ENCODE measurements at places on chromosomes 7 and 10. TPM values are rescaled to one million over a fixed set of nuclear protein-coding genes. Genes with fewer than 3 reads are reported as not detected.

The LIPJ gene
- 4.1 TPM for total RNA-seq

The EGR2 gene
- 11.8 TPM for total RNA-seq

The SAMD9L gene
- total RNA-seq = 20.0 TPM

The MCM10 gene
- 1.2 TPM for total RNA-seq

The CALN1 gene
- total RNA-seq = 1.2 TPM

The DYNC1I1 gene
- 2.9 TPM for total RNA-seq

The AEBP1 gene
- total RNA-seq = 77.0 TPM

The CTNNA3 gene
- 32.7 TPM for total RNA-seq

The NODAL gene
- total RNA-seq = 4.6 TPM

The KCP gene
- total RNA-seq = 1.4 TPM

The GSAP gene
- 9.9 TPM for total RNA-seq

The STRIP2 gene
- 0.96 TPM for total RNA-seq

The AHCYL2 gene
- total RNA-seq = 6.7 TPM

The ANXA8 gene
- 32.5 TPM for total RNA-seq

The XRCC2 gene
- total RNA-seq = 2.2 TPM

The RAMP3 gene
- total RNA-seq = 3.1 TPM

The SFTPA1 gene
- total RNA-seq = 0.48 TPM

The KIF11 gene
- 4.1 TPM for total RNA-seq

The HGF gene
- total RNA-seq = 57.1 TPM

The MNX1 gene
- total RNA-seq = 3.4 TPM

The MEOX2 gene
- 6.5 TPM for total RNA-seq

The CALY gene
- not detected for total RNA-seq

The WIPF3 gene
- total RNA-seq = 7.5 TPM

The BHLHA15 gene
- total RNA-seq = not detected

The KEL gene
- not detected for total RNA-seq

The FAM24A gene
- total RNA-seq = not detected

The LGI1 gene
- total RNA-seq = 9.4 TPM

The ANKIB1 gene
- total RNA-seq = 57.3 TPM

The LRRC18 gene
- 0.48 TPM for total RNA-seq

The SPDYE16 gene
- total RNA-seq = 3.6 TPM

The NACAD gene
- total RNA-seq = 1.4 TPM

The SPDYE5 gene
- 4.8 TPM for total RNA-seq

The PNLIP gene
- 0.72 TPM for total RNA-seq

The ACTR3C gene
- total RNA-seq = 2.4 TPM

The ICA1 gene
- 4.3 TPM for total RNA-seq

The SCART1 gene
- 2.9 TPM for total RNA-seq

The HOXA7 gene
- total RNA-seq = 0.72 TPM

The CDH23 gene
- total RNA-seq = 7.0 TPM

The HTR7 gene
- 6.0 TPM for total RNA-seq

The ANKRD1 gene
- 10.4 TPM for total RNA-seq

The GDF2 gene
- 1.7 TPM for total RNA-seq

The OPN1SW gene
- total RNA-seq = not detected

The MMD2 gene
- total RNA-seq = 0.24 TPM

The TMEM213 gene
- total RNA-seq = 4.6 TPM

The WDR86 gene
- 34.7 TPM for total RNA-seq

The CADPS2 gene
- 12.0 TPM for total RNA-seq

The PLXNA4 gene
- 34.9 TPM for total RNA-seq

The AQP1 gene
- 121 TPM for total RNA-seq

The DDX50 gene
- total RNA-seq = 63.1 TPM

The TMEM236 gene
- total RNA-seq = 1.2 TPM

The FXYD4 gene
- not detected for total RNA-seq

The CPEB3 gene
- 6.3 TPM for total RNA-seq

The ZNF853 gene
- 21.9 TPM for total RNA-seq

The GPR15LG gene
- 5.1 TPM for total RNA-seq

The SCIN gene
- 3.6 TPM for total RNA-seq

The FGF8 gene
- 3.4 TPM for total RNA-seq

The FAM107B gene
- total RNA-seq = 27.4 TPM

The SEMA4G gene
- total RNA-seq = 0.24 TPM

The SNX13 gene
- total RNA-seq = 78.0 TPM

Measured in umbilical cord (tissue), 2 donors.